ENCODE measurements at places on chromosomes 4 and X.

- H3K27ac ChIP-seq = no peak overlapping the region
- no peak overlapping the region for H3K4me3 ChIP-seq
- no peak for DNase-seq
These were observed 356.7 kb upstream of the RPS6KA3 start for GRCh38 chrX:20623448-20623847.

DNA sequence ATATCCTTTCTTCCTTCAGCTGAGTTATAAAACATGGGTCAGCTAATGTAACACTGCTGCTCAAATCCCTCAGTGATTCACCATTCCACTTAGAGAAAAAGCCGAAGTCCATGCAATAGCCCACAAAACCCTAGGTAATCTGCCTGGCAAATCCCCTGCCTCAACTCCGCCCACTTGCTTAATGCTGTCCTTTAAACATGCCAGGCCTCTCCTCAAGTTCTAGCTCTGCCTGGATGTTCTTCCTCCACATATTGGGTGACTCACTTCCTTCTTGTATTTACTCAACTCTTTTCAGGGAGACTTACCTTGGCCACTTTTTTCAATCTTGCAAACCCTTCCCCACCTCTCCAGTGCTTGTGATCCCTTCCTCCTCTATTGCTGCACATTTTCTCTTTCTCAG lies 89.8 kb downstream of the EMCN start:
- no peaks in the 10 kb centered on the region for H3K27me3 ChIP-seq
- no peak overlapping the region for H3K4me3 ChIP-seq
- DNase-seq = no peak
- no peaks in the 10 kb centered on the region for H3K4me1 ChIP-seq

- no peaks in the 10 kb centered on the region for H3K4me1 ChIP-seq
- no peak overlapping the region for H3K4me3 ChIP-seq
- DNase-seq = no peak
- H3K27me3 ChIP-seq = no peaks in the 10 kb centered on the region
- H3K36me3 ChIP-seq = no peaks in the 10 kb centered on the region
These were observed 51.6 kb upstream of the WDR1 start for GRCh38 chr4:10168151-10168550.

DNA sequence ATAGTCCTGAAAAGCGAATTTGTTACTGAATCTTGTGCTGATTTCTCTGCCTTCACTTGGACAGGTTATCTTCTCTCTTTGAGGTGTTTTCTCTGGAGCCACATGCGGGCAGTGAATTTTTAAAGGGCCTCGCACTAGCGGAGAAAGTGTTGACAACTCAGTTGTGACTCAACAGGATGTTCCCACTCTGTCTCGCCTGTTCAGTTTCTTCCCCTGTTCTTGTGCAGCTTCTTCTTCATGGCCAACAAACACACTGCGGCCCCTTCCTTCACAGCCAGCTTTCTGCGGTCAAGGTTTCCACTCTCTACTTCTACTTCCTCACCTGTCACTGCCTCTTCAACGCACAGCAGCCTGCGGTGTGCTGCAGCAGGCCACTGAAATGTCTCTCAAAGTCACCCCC lies 1.1 kb upstream of the SHROOM4 start:
- no peaks in the 10 kb centered on the region for H3K36me3 ChIP-seq
- no peaks in the 10 kb centered on the region for H3K4me1 ChIP-seq
- no peak overlapping the region for H3K27ac ChIP-seq
- DNase-seq = no peak

- DNase-seq = no peak
- H3K27ac ChIP-seq = no peak overlapping the region
- H3K27me3 ChIP-seq = peaks cover 13% of the 10 kb centered on the region
- no peak overlapping the region for H3K4me3 ChIP-seq
These were observed 890 bp upstream of the FREM3 start for GRCh38 chr4:143701365-143701764.

- H3K27me3 ChIP-seq = no peaks in the 10 kb centered on the region
- no peak for DNase-seq
- H3K27ac ChIP-seq = no peak overlapping the region
- H3K4me3 ChIP-seq = no peak overlapping the region
- H3K4me1 ChIP-seq = no peaks in the 10 kb centered on the region
These were observed 3.5 kb downstream of the PKD2 start for GRCh38 chr4:88010966-88011365.

- no peaks in the 10 kb centered on the region for H3K36me3 ChIP-seq
- H3K27me3 ChIP-seq = no peaks in the 10 kb centered on the region
- no peak for DNase-seq
- no peak overlapping the region for H3K27ac ChIP-seq
- H3K4me3 ChIP-seq = no peak overlapping the region
- H3K4me1 ChIP-seq = no peaks in the 10 kb centered on the region
These were observed 101.2 kb upstream of the ENPP6 start for GRCh38 chr4:184318852-184319251.

GRCh38 chr4:34723605-34724004 lies 1520.7 kb downstream of the ARAP2 start:
- no peaks in the 10 kb centered on the region for H3K36me3 ChIP-seq
- H3K4me1 ChIP-seq = no peaks in the 10 kb centered on the region
- no peak overlapping the region for H3K27ac ChIP-seq
- DNase-seq = no peak
- no peaks in the 10 kb centered on the region for H3K27me3 ChIP-seq

- no peak overlapping the region for H3K27ac ChIP-seq
- DNase-seq = no peak
- no peaks in the 10 kb centered on the region for H3K4me1 ChIP-seq
- H3K27me3 ChIP-seq = no peaks in the 10 kb centered on the region
- H3K36me3 ChIP-seq = no peaks in the 10 kb centered on the region
These were observed 8.1 kb downstream of the COQ2 start for GRCh38 chr4:83276299-83277040.

DNA sequence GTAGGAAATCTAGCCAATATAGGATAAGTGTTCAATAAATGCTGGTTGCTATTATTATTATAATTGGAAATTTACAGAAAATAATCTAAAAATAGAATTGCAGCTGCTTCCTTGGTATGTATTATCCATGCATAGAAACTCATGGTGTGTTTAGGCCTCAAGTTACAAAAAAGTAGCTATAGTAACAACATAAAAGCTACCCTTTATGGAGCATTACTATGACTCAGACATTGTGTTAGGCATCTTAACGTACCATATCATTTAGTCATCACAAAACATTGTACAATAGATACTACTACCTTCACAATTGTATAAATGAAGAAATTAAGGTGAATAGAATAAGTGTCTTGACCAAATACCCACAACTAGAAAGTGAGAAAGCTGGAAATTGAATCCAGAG lies 126.9 kb upstream of the NRK start:
- H3K4me3 ChIP-seq = no peak overlapping the region
- H3K27ac ChIP-seq = no peak overlapping the region
- no peak for DNase-seq
- H3K27me3 ChIP-seq = no peaks in the 10 kb centered on the region
- H3K4me1 ChIP-seq = no peaks in the 10 kb centered on the region

GRCh38 chr4:59700651-59701050 lies 1499.5 kb upstream of the ADGRL3 start:
- no peaks in the 10 kb centered on the region for H3K4me1 ChIP-seq
- no peak overlapping the region for H3K4me3 ChIP-seq
- H3K27ac ChIP-seq = no peak overlapping the region
- H3K27me3 ChIP-seq = no peaks in the 10 kb centered on the region
- H3K36me3 ChIP-seq = no peaks in the 10 kb centered on the region
- DNase-seq = no peak

DNA sequence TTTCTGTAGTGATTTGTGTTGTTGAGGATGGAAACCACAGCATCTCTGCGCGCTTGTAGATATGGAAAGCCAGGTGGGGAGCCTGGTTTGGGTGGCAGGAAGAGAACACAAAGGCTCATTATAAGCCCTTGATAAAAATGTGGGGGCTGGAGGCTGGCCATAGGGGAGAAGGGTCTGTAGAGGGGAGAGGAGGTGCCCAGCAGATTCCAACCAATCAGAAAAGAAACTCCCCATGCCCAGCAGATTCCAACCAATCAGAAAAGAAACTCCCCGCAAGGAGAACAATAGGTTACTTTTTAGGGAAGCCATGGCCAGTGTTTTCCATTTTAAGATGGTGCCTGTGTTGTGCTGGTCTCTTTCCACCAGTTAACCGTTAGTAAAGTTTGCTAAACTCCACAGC lies 9.8 kb upstream of the CENPU start:
- no peak for DNase-seq
- no peaks in the 10 kb centered on the region for H3K36me3 ChIP-seq
- peaks cover 24% of the 10 kb centered on the region for H3K4me1 ChIP-seq
- no peak overlapping the region for H3K27ac ChIP-seq

GRCh38 chr4:3115637-3116270 lies 41.3 kb downstream of the HTT start:
- H3K4me3 ChIP-seq = no peak overlapping the region
- no peak overlapping the region for H3K27ac ChIP-seq
- no peaks in the 10 kb centered on the region for H3K27me3 ChIP-seq
- no peak for DNase-seq
- H3K36me3 ChIP-seq = peaks cover 10% of the 10 kb centered on the region

- H3K36me3 ChIP-seq = no peaks in the 10 kb centered on the region
- H3K4me3 ChIP-seq = no peak overlapping the region
- DNase-seq = no peak
- no peaks in the 10 kb centered on the region for H3K27me3 ChIP-seq
These were observed 13.5 kb downstream of the MSANTD1 start for GRCh38 chr4:3262208-3263052.

DNA sequence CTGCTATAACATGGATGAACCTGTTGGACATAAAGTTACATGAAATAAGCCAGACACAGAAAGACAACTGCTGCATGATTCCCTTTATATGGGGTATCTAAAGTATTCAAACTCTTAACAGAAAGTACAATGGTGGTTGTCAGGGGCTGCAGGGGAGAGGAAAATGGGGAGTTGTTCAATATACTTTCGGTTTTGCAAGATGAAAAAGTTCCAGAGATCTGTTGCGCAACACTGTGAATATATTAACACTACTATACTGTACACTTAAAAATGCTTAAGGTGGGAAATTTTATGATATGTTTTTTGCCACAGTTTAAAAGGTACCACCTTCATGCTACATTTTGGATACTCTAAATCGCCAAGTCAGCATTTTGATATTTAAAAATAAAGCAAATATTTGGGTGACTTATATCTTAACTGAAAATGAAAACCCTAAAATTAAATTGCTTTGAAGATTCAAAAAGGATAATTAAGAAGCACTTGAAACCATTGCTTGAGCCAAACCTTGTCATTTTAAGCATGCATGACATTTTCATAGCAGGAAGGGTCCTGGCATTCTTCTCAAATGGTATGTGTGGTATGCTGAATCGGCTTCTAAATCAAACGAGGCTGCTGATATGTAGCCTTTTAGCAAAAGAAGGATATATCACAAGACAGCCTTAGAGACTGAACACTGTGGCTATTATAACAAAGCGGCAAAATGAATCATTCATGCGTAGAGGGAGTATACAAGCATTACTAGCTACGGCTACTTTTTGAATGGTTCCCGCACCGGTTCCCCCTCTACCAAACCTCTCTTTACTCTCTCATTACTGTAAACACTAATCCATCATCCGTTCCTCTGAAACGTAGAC lies 607.1 kb upstream of the DIPK2B start:
- H3K27ac ChIP-seq = no peak overlapping the region
- no peaks in the 10 kb centered on the region for H3K36me3 ChIP-seq
- DNase-seq = no peak
- no peaks in the 10 kb centered on the region for H3K27me3 ChIP-seq

DNA sequence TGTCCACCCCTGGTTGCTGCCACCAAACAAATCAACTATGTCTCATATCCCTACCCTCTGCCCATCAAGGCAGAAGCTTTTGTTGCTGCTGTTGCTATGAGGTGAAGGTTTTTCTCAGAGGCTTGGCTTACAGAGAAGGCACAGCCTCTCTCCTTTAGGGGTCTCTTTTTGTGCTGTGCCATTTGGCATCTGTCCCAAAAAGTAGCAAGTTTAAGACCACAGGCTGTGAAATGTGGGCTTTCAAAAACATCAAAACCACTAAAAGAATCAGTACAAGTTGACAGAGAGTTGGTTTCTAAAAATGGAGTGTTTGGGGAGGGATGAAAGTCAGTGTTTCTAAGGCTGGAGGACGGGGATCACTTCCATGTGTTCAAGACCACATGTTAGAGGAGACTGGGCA lies 634.9 kb downstream of the BCOR start:
- H3K4me1 ChIP-seq = no peaks in the 10 kb centered on the region
- H3K27me3 ChIP-seq = no peaks in the 10 kb centered on the region
- H3K27ac ChIP-seq = no peak overlapping the region
- no peak for DNase-seq
- no peaks in the 10 kb centered on the region for H3K36me3 ChIP-seq

DNA sequence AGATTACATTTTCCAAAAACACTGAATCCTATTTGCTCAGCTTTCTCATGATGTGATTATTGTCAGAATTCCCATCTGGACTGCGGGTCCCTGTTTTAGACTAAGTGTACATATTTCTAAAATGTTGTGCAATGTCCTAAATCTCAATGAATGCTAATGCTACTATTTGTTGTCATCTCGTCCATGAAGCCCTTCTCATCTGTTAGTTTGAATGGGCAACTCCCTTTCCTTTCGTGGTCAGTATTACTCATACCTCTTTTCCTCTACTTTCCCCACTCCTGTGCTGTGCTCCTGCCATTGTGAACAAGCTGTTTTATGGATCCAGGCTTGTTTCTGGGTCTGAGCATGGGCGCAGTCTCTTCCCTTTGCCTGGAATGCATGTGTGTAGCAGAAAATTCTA lies 91.0 kb downstream of the MID1 start:
- H3K4me1 ChIP-seq = no peaks in the 10 kb centered on the region
- no peak overlapping the region for H3K27ac ChIP-seq
- no peaks in the 10 kb centered on the region for H3K36me3 ChIP-seq
- H3K27me3 ChIP-seq = no peaks in the 10 kb centered on the region
- H3K4me3 ChIP-seq = no peak overlapping the region
- DNase-seq = no peak

DNA sequence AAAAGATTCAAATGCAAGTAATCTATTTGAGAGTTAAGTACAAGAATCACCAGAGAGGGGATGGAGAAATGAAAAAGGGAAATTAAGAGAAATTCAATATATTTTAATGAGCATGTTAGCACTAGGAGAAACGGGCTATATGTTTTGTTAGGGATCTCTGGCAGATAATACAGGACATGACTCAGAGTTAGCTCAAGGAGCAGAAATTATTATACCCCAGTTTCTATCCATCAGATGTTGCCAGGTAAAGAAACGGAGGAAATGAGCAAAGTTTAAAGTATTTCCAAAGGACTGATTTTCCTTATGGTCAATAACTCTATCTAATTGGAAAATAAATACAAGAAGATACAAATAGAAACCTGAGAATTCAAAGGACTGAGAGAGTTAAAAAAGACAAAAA lies 867.6 kb downstream of the TRAM1L1 start:
- no peak overlapping the region for H3K4me3 ChIP-seq
- H3K27ac ChIP-seq = no peak overlapping the region
- no peaks in the 10 kb centered on the region for H3K36me3 ChIP-seq
- no peaks in the 10 kb centered on the region for H3K4me1 ChIP-seq

DNA sequence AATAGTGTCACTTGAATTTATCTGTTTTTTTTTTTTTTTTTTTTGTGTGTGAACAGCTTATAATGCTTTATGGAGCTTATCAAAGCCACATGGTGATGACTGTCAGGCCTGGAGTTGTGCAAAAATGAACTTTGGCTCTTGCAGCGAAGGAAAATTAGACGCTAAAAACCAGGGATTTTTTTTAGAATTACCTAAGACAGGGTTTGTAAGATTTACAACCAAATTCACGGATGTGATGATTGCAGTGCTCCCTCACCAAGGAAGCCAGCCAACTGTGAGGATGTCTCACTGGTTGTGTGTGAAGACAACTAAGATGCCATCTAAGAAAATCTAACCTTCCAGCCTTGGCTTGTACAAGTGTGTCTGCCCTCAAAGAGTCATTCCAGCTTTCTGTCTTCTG lies 127.1 kb upstream of the SLC4A4 start:
- no peak overlapping the region for H3K4me3 ChIP-seq
- no peaks in the 10 kb centered on the region for H3K4me1 ChIP-seq
- no peak overlapping the region for H3K27ac ChIP-seq
- no peak for DNase-seq
- H3K36me3 ChIP-seq = no peaks in the 10 kb centered on the region
